ENCODE measurements at places on chromosomes 1 and 21.

GRCh38 chr21:39073717-39074116, 109.5 kb downstream of the PSMG1 start:
- no peak for DNase-seq

GRCh38 chr1:29624320-29625083, 388.2 kb downstream of the PTPRU start:
- no peak for DNase-seq

GRCh38 chr1:45400049-45400448, 59.8 kb upstream of the MUTYH start:
- no peak for DNase-seq

DNA sequence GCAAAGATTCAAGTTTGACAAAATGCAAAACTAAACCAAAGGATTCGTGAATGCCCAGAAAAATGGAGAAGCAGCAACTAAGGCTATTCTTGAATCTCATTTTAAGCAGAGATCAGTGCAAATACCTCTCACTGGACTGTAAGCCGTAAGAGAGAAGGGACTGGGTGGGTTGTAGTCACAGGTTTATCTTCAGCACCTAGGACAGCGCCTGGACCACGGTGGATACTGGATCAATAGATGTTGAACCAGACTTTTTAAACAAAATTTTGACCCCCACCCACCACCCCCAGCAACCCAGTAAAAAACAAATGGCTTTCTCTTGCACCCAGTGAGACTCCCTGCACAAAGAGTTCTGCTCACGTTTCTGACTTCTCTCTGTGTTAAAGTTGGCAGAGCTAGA, 347.1 kb downstream of the AJAP1 start:
- no peak for DNase-seq

- DNase-seq, result peak; percentile 51
Observed at GRCh38 chr1:224922404-224923164, 6.9 kb upstream of the DNAH14 start.

DNA sequence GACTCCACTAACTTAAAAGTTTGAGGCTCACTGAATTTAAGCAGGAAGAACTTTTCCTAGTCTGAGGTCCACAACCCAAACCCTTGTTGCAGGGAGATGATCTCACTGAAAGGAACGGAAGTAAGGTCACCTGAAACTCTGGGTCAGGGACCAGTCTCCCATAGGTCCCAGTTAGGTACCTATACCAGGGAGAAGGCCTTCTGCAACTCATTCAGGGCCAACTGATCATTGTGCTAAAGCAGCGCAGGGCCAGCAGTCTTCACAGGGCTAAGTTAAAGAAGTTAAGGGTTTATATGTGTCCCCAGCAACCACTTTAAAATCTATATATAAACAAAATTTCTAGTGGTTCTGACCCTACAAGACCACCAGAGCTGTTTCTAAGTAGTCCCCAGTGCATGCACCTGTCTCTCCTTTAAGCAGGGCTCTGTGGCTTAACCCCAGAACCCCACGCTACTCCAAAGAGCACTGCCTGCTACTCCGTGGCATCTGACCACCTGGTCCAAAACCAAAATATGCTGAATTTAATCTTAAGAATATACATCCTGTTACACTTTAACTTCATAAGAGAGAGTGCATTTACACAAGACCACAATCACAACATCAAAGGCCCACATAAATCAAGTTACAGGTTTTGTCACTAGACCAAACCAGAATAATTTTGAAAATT, 2.8 kb downstream of the SRSF10 start:
- no peak for DNase-seq

DNA sequence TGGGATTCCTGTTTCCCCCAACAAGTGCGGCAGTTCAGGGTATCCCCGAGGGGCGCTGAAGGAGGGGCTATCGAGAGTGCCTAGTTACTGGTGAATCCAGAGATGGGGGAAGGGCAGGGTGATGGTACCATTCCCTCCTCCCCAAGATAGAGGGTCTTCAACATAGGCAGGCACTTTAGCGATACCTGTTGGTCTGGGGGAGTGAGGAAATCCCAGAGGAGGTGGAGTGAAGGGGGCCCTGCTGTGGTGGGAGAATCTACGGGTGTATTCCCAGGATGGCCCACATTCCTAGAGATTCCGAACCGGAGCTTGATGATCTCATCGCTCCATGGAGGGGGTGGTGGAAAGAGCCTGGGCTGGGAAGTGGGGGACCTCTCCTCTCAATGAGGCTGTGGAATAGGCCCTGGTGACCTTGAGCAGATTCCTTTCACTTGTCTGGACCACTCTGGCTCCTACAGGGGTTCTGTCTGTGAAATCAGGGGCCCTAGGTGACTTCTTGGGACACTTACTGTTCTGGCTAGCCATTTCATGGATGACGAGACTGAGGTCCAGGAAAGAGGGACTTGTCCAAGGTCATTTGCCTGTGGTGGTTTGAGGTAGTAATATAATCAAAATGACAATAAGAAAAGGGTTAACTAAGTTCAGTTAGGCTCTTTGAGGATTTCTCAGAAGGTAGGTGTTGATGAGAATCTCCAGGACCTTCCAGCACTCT, 52.7 kb upstream of the SYNC start:
- DNase-seq, result no peak

DNA sequence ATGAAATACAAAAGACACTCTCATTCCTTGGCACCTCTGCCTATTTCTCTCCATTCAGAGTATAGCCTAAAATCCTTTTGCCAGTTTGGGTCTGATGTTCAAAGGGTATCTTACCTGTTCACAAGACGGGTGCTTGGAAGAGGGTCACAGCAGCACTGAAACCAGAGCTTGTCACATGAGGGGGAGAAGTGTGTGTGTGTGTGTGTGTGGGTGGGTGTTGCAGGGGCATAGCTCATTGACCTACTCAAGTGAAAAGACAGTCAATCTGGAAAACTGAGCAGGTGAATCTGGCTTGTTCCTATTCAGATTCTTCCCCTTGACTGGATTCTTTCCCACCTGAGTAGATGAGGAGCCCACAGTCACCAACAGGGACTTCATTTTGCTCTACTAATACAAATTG, 63.9 kb downstream of the KCTD3 start:
- DNase-seq, result no peak

DNA sequence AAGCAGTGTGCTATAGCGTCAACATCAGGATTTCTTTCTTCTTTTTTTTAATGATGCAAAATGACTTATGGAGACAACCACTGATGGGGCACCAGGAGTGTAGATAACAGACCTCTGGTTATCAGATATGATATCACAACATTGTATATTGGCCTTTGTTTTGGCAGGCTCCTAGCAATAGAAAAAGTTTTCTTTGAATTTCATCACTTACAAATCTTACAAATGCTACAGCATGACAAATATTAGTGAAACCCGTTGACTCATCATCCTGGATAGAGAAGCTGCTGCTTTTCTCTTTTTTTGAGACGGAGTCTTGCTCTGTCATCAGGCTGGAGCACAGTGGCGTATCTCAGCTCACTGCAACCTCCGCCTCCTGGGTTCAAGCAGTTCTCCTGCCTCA, 92.9 kb downstream of the LTN1 start:
- no peak for DNase-seq

GRCh38 chr1:53182716-53183094, 13.9 kb upstream of the CPT2 start:
- no peak for DNase-seq

DNA sequence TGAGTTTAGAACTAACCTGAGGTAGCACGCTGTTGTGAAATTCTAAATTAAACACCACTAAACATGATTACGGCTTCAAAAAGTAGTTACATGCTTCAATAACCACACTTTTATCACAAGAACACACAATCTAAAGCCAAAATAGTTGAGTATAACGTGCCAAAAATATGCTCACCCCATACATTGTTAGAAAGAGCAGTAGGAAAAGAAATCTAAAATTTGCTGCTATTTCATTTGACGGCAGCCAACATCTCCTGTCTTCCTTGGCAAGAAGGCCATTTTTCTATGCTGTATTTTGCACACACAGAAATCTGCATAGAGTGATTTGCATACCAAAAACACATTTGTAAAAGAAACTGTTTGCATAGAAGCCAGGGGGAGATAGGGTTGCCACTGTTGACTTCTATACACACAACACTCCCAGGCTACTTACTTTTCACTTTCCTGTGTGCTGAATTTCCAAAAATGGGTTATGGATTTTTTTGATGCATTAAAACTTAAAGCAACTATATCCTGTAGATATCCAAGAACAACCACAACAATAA, 42.9 kb upstream of the DMRTB1 start:
- DNase-seq, result no peak

- DNase-seq, result no peak
Observed at GRCh38 chr21:28893687-28894086, 99.0 kb downstream of the LTN1 start.

- no peak for DNase-seq
Observed at GRCh38 chr1:84896279-84896678, 3.3 kb upstream of the LPAR3 start.

DNA sequence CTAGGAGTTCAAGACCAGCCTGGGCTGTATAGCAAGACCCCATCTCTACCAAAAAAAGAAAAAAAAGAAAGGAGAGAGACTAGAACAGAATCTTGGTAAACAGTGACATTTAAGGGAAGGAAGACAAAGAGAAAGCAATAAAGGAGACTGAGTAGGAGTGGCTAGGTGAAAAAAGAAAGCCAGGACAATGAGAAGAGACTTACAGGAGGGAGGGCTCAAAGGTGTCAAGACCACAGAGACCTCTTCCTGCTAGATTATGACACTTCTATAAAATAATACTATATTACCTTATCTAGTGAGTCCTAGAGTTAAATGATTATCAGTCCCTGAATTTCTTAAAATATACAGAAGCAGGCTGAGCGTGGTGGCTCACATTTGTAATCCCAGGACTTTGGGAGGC, 10.1 kb upstream of the EPRS1 start:
- no peak for DNase-seq

DNA sequence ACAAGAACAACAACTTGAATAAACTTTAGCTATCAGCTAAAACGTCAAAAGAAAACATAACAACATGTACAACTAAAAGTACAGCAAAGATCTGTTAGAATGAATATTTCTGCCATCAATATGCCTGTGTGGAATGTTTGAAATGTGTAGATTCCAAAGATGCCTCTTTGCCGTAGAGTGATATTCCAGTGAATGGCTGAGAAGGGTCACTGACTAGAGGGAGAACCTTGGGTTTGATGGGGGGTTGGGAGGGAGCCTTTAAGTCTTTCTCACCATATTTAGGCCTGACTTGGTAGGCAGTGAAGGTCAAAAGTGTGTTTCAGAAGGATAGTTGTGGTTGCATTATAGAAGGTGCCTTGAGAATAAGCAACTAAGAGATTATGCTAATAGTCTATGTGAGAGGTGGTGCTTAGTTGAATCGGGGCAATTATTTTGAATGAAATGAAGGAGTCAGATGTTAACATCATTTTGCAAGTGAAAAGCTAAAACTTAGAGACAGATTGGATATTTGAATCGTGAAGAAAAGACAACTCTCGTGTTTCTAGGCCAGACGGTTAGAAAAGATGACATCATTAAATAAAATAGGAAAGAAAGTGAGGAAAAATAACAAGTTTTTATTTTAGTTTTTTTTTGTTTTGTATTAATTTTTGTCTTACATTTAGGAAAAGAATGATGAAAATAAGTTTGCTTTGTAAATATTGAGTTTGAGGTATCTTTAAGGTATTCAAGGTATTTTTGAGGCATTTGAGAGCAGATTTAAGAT, 53.8 kb downstream of the PLA2G4A start:
- DNase-seq, result no peak

DNA sequence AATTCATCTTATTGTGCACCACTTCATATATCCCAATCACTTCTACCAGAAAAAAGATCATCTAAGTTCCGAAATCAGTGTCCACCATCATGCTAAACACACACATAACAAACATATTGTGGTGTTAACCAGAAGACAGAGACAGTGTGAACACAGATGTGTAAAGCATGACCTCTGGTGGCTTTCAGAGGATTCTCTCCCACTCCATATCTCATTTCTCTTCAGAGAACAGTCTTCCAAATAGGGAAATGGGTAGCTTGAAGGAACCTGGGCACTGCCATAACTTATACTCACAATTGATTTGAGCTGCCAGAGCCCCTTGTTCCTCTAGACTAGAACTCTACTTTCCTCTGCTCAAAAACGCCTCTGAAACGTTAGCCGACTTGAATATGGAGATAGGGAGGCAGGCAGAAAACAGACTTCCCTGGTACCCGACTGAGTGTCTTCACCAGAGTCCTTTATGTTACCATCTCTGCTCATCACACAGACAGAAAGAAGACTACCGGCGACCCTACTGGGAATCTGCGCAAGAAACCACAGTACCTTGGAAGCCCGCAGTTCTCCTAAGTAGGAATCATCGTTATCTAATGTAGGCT, 1.8 kb upstream of the ELAPOR1 start:
- peak; percentile 40 for DNase-seq

DNA sequence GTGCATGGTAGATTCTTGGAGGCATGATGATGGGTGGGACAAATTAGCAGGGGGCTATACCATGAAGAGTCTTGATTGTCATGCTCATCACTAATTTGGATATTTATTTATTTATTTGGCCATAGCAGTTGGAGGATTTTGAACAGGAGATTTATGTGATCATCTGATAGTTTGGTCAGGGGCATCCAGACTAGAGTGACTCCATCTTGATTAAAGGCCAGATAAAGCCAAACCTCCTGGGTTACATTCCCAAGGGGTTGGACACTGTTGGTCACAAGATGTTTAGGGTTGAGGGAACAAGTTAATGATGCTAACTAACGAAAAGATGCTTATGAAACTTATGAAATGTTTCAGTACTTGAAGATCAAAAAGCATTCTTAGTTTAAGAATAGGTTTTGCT, 139.8 kb downstream of the MAST2 start:
- DNase-seq, result no peak

- DNase-seq, result no peak
Observed at GRCh38 chr1:19656780-19657466, 7.8 kb upstream of the HTR6 start.

DNA sequence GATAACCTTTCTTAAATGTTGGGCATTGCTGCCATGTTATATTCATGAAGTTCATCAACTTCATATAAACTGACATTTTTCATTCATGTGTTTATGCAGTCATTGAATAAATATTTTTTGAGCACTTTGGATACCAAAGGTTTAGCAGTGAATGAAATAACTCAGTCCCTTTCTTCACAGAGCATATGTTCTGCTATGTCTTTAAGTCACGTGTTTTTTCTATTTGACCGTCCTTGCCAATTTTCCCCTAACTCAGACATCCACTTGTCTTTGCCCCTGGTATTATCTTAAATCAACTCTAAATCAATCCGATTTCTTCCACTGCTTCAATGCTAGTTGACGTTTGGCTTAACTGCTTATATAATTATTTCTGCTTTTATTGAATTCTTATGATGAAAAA, 16.6 kb downstream of the ADARB1 start:
- no peak for DNase-seq

- no peak for DNase-seq
Observed at GRCh38 chr1:186512698-186513457, 52.0 kb upstream of the PDC start.

DNA sequence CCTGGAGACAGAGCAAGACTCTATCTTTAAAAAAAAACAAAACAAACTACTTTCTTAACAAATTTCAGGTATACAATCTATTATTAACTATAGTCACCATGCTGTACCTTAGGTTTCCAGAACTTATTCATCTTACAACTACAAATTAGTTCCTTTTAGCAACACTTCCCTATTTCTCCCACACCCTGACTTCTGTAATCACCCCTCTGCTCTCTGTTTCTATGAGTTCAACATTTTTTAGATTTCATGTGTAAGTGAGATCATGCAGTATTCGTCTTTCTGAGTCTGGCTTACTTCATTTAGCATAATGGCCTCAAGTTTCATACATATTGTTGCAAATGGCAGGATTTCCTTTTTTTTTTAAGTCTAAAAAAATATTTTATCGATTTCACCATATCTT, 77.9 kb upstream of the LPGAT1 start:
- DNase-seq, result no peak

GRCh38 chr1:111192658-111193519, 7.6 kb downstream of the DENND2D start:
- DNase-seq, result peak; percentile 50

GRCh38 chr1:215146240-215146975, 63.9 kb downstream of the KCNK2 start:
- DNase-seq, result peak; percentile 17
